ENCODE measurements at places on chromosomes 12 and 14. TPM values are rescaled to one million over a fixed set of nuclear protein-coding genes. Genes with fewer than 3 reads are reported as not detected.

OR10G2 gene
- 0.25 TPM for total RNA-seq

GPR132 gene
- total RNA-seq = 2.0 TPM

SLC25A47 gene
- 0.87 TPM for total RNA-seq

GPRC5D gene
- total RNA-seq = 4.0 TPM

IFT43 gene
- 55.1 TPM for total RNA-seq

LRIG3 gene
- total RNA-seq = 68.1 TPM

- DNase-seq = no peak
Measured at GRCh38 chr14:88380405-88380804, 5.1 kb upstream of the SPATA7 start.

DNA sequence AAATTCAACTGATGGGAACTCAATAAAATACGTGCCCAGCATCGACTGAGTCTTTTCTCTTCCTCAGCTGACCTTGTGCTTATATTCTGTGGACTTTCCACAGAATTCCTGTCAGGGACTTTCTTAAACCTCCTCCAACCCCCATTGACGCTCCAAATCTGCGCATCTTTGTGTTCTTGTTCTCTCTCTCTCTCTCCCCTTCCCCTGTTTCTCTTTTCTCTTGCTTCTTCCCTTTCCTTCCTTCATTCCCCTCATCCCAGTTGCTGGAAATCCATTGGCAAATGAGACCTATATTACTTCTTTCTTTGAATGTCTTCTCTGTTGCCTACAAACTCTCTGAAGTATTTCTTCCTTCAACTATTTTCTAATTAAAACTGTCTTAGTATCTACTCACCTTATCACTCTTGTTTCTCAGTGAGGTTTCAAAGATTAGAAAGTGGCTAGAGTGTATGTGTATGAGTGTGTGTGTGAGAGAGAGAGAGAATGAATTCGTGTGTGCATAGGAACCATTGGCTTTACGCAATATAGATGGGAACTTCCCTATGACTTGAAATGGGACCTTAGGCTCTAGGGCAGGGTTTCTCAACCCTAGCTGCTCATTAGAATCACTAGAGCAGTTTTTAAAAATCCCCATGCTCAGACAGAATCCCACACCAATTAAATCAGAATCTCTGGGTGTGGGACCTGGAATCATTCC, 41.8 kb upstream of the DHRS7 start:
- DNase-seq = no peak

GRCh38 chr14:66443785-66444184, 42.4 kb upstream of the CCDC196 start:
- DNase-seq = no peak

DNA sequence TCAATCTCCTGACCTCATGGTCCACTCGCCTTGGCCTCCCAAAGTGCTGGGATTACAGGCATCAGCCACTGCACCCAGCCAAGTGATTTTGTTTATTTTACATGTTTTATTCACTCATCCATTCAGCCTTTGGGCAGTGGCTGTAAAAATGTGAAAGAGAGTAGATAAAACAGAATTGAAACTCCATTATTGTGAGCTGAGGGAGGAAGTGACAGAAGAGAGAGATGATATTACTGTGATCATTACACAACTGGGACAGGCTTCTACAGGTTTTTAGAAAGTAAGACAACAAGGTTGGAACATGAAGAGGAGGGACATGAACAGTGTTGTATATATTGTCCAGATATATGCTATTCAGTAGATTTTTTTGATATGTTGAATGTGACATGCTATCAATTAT, 25.0 kb downstream of the CREBL2 start:
- no peak for DNase-seq

- no peak for DNase-seq
Measured at GRCh38 chr14:41825622-41826021, 218.9 kb downstream of the LRFN5 start.

- DNase-seq = no peak
Measured at GRCh38 chr12:132205271-132206045, 61.2 kb downstream of the NOC4L start.

Data from testis (tissue), 5 donors.